ENCODE measurements at places on chromosomes 12 and 14.

GRCh38 chr12:29533815-29534489, 36.5 kb upstream of the OVCH1 start:
- no peak for DNase-seq

DNA sequence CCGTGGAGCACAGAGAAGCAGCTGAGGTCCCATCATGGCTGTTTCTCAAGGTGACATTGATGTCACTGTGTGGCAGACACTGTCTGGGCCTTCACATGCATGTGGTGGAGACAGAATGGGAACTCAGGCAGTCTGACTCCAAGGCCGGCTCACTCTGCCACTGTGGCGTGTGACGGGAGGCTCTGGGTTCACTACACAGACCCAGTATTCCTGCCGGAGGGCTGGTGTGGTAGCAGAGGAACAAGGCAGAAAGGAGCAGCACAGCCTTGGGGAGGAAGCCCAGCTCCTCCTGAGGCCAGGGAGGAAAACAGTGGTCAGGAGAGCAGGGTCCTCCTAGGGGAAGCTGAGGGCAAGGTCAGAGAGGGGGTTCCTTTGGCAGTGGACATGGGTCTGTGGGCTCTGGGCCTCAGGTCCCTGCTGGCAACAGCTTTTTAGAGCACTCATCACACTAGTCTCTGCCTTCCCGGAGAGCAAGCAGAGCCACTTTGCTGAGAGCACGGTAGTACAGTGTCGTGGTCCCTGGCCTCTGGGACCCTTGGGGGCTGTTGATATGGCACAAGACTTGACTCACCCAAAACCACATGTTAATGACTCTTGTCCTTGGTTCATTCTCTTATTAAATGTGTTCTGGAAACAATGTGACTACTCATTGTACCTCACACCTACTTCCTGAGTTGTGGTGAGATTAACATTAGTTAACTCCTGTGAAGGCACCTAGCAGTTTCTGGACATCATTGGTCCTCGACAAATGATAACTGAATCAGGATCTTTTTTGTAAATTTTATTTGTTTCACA, 21.3 kb downstream of the DCAF4 start:
- DNase-seq = no peak

DNA sequence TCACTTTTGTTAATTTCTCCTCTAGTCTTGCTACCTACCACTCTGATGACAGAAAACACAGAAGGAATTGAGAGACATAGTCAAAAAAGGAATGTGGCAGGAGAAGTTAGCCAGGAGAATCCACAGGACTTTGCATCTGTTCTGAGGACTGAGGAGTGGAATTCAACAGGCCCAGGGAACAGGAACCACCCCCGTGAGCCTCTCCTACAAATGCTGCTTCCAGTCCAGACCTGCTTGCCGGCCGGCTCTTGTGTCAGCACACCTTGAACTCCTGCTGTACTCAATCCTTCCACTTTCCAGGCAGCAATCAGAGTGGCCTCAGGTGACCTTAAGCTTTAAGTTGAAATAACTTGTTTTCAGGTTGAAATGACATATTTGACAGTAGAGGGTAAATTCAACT, 903.1 kb downstream of the BCL11B start:
- DNase-seq = no peak

- DNase-seq = no peak
Observed at GRCh38 chr12:103707446-103707845, 120.4 kb downstream of the STAB2 start.

DNA sequence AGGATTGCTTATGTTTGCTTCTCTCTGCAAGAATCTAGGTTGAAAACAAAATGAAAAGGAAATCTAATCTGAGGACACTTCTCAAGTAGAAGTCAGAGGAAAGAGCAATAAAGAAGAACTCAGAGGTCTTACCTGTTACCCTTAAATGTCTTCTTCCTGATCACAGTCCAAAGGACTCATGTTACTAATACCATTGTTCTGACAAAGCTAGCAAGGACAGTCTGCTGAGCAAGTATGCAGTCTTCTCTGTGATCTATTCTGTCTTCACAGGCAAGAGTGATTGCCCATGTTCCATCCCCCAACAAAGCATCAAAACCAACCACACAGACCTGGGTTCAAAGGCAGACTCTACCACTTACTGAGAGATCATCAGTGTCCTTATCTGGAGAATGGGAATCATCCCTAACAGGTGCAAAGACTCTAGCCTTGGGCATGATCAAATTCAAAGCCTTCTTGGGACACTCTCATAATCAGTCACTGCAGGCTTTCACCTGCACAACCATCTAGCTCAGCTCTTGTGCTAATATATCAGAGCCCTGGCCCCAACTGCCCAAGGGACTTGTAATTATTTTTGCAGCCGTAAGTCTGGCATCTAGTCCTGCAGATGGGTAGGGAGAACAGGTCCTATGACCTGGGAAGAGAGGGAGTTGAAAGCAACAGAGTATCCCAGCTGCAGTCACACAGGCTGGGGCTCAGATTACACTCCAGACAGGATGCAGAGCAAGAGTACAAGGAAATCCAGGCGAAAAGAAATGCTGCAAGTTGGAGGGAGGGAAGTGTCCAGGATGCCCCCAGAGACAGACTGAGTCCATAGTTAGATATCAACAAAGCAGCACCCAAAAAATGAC, 97.9 kb upstream of the NUDT4 start:
- no peak for DNase-seq

GRCh38 chr14:89461256-89461655, 44.2 kb upstream of the FOXN3 start:
- no peak for DNase-seq

- DNase-seq = no peak
Observed at GRCh38 chr14:21734457-21735074, 60.9 kb upstream of the OR4E1 start.

GRCh38 chr12:89768586-89769482, 60.2 kb upstream of the ATP2B1 start:
- no peak for DNase-seq

- no peak for DNase-seq
Observed at GRCh38 chr14:95623195-95623594, 63.0 kb upstream of the TCL1B start.

DNA sequence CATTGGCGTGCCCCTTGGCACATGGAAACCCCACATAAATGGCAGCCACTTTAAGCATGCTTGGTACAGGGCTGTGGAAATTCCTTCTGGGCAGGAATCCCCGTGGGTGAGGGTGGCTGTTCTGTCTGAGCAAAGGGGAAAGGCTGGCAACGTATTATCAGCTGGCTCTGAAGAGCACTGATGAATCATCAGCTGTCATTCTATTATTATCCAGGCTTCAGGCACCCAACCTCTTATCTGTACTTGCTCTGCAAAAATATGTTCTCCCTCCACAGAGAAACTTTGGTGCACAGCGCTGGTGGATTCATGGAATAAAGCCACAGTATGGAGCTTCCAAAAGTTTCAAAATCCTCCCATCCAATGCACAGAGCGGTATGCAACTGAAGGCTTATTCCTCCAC, 167.1 kb downstream of the TBX5 start:
- no peak for DNase-seq

DNA sequence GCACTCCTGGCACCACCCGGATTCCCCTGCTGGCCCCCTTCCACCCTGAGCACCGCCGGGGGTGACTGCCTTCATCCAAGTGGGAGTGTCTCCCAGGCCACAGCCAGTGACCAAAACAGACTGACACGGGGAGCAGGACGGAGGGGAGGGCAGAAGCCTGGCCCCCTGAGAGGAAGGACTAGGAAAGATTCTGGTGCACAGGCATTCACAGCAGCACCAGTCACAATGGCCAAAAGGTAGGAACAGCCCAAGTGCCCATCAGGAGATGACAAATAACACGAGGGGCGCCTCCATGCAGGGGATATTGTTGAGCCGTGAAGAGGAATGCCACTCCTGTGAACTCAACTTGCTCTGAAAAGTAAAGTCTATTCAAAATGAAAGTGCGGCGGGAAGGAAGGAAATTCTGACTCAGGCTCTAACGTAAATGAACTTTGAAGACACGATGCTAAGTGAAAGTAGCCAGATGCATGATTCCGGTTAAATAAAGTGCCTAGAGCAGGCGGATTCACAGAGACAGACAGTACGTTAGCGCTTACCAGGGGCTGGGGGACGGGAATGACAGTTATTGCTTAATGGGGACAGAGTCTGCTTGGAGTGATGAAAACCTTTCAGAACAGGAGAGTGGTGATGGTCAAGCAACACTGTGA, 146.1 kb upstream of the NCOR2 start:
- DNase-seq = peak; percentile 53

DNA sequence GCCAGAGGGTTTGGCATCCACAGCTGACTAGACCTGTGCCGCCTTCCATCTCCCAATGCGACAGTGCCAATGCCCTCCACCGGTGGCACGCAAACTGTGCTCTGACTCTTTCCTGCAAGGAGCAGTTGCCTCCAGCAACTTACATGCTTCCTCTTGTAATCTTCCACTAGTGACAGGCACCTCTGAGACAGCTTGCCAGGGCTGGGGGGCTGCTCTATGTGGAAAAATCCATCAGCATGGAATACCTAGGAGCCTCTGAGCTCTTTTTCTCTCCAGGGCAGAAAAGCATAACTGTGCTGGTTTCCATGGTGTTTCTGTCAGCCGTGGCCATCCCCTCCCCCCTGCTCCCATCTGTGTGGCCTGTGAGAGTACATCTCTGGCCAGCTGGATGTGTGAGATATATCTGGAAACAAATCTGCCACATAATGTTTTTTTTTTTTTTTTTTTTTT, 110.6 kb downstream of the MYRFL start:
- no peak for DNase-seq

GRCh38 chr14:74506411-74506851, 12.9 kb downstream of the ISCA2 start:
- no peak for DNase-seq

- no peak for DNase-seq
Observed at GRCh38 chr12:85807730-85808129, 28.5 kb downstream of the RASSF9 start.

GRCh38 chr14:91299121-91300115, 54.9 kb upstream of the GPR68 start:
- DNase-seq = no peak

DNA sequence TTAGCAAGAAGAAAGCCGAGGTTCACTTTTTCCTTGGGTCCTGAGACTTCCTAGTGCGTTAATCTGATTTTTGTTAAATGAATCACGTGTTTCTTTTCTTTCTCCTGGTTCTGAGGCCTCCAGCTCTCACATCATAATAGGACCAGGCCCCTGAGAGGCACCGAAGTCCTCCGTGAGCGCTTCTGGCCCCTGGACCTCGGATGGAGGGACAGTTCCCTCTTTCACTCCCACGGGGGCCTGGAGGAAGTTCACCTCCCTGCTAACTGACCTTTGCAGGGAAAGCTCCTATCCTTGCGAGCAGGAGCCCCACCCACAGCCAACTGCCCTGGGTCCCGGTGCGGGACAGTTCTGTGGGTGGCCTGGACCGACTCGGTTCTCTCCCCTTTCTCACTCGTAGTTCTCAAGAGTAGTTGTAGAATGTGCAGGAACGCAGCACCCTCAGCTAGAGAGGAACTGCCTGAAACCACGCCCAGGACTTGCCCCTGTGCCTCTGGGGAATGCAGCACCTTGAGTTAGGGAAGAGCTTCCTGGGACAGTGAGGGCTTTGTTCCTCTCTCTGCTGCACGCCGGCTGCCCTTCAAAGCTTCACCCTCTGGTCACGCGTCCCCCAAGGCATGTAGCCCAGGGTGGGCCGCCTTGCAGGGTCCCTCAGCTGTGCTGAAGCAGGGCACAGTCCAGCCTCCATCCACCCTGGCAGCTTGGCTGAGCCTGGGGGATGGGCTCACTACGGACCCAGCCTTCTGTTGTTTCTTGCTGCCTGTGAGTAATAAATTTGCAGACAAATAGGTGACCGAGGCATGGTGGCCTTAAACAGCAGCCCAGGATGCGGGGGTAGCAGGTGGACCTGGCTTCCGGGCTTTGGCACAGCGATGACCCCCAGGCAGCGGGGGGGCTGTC, 264.6 kb downstream of the ADGRD1 start:
- no peak for DNase-seq

DNA sequence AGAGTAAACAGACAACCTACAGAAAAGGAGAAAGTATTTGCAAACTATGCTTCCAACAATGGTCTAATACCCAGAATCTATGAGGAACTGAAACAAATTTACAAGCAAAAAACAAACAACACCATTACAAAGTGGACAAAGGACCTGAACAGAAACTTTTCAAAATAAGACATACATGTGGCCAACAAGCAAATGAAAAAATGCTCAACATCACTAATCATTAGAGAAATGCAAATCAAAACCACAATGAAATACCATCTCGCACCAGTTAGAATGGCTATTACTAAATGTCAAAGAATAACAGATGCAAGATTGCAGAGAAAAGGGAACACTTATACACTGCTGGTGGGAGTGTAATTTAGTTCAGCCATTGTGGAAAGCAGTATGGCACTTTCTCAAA, 125.8 kb downstream of the C12orf42 start:
- no peak for DNase-seq

- DNase-seq = no peak
Observed at GRCh38 chr12:82504409-82504808, 146.1 kb downstream of the METTL25 start.

DNA sequence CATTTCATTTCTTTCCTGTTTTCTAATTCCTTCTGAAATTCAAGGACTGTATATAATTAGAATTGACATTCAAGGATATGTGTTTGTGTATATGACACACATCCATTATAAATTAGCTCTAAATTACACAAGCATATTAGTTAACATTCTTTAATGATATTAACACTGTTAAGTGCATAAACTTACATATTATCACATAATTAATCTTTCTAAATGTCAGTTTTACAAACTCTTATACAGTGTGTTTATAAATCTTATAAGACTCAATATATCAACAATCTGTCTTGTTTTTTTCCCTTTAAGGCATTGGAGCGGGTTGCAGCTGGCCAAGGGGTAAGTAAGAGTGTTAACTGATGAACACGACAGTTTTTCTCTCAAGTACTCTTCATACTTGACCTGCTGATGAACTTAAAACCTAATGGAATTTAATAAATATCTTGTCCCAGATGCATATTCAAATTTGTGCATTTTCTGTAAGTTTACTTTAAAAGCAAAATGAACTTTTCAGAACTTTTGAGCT, 76.1 kb downstream of the METTL25 start:
- no peak for DNase-seq

DNA sequence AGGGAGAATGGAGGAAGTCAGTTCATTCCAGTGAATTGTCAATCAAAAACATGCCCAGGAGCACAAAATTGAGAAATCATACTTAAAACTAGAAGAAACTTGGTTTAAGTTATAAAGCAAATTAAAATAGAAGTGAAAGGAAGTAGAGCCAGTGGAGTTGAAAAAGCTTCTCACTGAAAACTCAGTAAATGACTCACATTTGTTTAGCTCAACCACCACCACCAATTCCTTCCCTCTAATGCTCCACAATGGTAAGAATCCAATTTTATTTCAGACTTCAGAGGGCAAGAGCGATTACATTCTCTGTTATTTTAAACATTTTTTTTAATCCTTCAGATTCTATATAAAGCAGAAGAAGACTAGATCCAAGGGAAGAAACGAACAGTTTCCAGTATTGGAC, 19.4 kb downstream of the UTP20 start:
- no peak for DNase-seq

GRCh38 chr12:68633614-68634558, 23.2 kb downstream of the RAP1B start:
- no peak for DNase-seq

DNA sequence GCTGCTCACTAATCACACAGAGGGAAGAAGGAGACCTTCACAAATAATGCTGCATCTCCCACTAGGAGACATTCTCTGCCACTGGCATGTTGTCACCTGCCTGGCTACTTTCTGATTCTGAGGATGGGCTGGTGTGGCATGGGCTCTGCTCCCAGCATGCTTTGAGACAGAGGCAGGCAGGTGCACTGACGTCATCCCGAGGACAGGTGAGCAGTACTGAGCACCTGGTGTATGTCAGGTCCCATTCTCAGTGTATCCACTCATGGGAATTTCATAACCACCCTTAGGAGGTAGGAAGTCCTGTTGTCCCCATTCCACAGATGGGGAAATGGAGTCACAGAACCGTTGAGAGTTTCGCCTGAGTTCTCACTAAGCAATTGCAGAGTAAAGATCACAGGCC, 597.9 kb downstream of the VRK1 start:
- DNase-seq = no peak
